NCI-H510A (cell line): ENCODE measurements at places on chromosomes 2 and 18.

- no peak for DNase-seq
Observed at GRCh38 chr2:241110607-241111439, 8.7 kb upstream of the MTERF4 start.

- DNase-seq = no peak
Observed at GRCh38 chr2:170973225-170973491, 44.1 kb downstream of the GORASP2 start.

- peak; percentile 0 for DNase-seq
Observed at GRCh38 chr18:41714872-41715271, 240.2 kb upstream of the PIK3C3 start.

DNA sequence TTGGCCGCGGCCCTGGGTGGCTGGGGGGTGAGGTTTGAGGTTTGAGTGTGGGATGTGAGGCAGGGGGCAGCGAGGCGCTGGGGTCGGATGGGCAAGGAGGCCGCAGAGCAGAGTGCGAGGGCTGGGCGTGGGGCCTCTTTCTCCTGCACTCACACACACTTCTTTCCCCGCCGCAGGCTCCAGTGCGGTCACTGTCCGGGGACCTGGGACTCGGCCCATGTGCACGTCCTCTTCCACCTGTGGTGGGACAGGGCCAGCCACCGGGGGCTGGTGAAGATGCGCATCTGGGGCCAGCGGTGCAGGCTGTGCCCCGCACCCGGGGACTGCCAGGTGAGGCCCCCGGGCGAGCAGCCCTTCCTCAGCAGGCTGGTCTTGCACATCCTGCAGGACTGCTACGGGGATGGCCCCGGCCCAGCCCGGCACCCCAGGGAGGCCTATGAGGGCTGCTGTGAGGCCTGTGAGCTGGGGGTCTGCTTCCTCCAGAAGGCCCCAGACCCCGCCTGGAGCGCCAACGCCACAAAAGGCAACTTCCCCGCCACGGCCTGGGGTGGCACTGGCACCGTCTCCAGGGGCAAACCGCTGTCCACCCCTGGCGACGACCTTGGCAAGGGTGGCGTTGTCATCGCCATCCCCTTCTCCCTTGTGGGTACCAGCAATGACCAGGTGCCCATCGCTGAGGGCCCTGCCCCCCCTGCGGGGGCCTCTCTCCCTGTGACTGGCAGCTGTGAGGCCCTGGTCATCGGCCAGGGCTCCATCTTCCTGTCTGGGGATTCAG is 2.2 kb downstream of the RTP5 start:
- DNase-seq = no peak

DNA sequence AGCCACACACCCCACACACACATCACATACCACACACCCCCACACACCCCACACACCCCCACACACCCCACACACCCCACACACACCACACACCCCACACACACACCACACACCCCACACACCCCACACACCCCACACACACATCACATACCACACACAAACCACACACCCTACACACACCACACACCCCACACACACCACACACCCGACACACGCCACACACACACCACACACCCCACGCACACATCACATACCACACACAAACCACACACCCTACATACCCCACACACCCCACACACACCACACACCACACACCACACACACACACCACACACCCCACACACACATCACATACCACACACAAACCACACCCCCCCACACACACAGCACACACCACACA is 22.4 kb downstream of the TWIST2 start:
- no peak for DNase-seq

DNA sequence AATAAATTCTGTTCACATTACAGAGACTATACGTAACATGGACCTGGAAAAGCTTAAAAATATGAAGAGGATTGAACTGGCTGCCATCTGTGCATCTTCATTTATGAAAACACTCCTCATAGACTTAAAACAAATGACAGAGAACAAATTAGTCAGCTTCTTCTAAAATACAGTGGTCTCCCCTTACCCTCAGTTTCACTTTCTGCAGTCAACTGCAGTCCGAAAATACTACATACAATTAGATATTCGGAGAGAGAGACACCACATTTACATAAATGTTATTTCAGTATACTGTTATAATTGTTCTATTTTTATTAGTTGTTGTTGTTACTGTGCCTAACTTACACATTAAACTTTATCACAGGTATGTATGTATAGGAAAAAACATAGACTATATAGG is 6.5 kb downstream of the RNF103 start:
- no peak for DNase-seq

- DNase-seq = peak; percentile 44
Observed at GRCh38 chr2:10355471-10356438, 53.1 kb downstream of the HPCAL1 start.

GRCh38 chr2:12435430-12436222 is 281.1 kb upstream of the TRIB2 start:
- DNase-seq = no peak

GRCh38 chr2:20326163-20326780 is 24.4 kb downstream of the PUM2 start:
- peak; percentile 4 for DNase-seq

DNA sequence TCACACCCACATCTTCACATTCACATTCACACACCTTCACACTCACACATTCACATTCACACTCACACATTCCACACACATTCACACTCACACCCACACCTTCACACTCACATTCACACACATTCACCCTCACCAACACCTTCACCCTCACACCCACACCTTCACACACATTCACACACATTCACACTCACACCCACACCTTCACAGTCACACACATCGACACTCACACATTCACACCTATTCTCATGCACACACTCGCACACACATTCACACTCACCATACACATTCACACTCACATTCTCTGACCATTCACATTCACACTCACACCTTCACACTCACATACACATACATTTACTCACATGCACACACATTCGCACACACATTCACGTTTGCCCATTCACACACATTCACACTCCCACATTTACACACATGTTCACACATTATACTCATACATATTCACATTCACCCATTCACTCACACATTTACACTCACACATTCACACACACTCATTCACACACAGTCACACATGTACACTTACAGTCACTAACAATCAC is 62.7 kb downstream of the BIN1 start:
- no peak for DNase-seq

DNA sequence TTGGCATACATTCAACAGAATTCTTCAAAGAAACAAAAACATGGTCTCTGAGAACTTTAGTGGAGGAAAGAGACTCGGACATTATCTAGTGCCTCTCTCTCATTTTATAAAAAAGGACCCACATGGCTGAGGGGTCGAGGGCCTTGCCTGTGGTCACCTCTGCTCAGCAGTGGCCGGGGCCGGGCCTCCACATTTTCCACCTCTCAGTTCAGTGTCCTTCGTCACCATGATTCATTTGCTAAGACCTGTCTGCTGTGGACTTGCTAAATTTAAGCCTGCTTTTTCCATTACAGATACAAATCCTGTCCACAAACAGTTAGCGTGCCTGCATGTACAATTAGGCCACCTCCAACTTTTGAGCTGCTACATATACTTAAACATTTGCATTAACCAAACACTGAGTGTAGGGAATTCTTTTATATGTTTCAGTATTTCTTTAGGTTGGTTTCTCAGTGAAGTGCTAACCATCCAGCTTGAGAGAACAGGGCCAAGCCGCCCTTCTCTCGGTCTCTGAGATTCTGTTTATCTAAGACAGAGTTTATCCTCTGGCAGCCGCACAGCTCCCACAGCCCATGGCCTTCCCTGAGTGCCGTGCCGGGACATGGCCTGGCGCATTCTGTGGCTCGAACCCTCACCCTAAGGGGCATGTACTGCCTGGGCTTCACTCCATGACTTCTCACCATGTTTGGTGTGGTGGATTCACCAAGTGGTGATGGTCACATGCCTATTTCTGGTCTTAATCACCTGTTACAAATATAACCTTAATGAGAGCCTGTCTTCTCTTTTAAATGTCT is 46.2 kb downstream of the COA5 start:
- DNase-seq = no peak

DNA sequence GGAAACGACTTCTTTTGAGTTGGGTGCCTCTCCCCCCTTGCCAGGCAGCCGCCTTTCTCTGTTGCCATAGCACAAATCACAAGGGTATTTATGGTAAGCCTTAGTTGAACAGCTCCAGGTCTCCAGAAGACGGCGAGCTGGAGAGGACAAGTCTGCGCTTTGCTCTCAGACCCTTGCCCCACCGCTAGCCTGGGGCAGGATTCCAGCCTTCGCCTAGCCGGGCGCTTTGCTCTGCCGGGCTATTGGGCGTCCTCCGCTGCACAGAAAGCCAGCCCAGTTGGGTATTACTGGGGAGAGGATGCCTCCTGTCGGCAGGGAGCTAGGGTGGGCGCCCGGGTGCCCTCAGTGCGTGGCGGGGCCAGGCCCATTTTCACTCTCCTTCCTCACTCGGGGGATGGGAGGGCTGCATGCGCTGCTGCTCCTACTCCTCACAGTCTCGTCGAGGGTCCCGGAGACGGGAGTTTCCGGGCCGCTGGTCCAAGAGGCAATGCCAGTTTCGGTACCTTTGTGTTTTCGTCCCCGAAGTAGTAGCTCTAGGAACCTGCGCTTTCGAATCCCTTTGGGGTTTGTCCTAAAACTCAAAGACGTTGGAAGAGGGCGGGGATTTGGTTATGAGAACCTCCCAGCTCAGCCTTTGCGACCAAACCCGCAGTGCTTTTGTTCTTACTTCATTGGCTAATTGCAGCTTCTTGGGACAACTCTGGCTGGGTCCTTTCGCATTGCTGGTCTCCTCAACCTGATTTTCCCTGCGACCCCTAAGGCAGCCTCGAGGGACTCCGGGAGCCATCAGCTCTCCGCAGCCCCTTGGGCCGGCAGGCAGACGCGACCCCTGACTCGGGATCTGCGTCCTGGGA is 3.6 kb upstream of the DLX2 start:
- DNase-seq = peak; percentile 27

GRCh38 chr2:225002656-225003045 is 39.6 kb downstream of the DOCK10 start:
- no peak for DNase-seq

DNA sequence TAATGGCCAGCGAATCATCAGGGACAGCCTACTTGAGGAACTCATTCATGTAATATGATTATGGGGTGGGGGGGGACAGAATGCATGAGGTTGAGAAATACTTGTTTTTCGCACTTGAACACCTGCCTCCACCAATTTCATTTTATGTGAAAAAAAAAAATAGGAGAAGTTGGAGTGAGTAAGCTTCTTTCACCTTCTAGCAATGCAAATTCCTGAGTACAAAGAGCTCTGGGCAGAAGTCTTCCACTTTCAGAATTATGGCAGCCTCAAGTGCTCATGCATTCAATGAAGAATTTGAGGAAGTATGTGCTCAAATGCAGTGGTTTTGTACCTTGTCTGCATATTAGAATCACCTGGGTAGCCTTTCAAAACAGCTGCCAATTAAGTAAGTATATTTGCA is 40.1 kb upstream of the GPD2 start:
- DNase-seq = no peak

DNA sequence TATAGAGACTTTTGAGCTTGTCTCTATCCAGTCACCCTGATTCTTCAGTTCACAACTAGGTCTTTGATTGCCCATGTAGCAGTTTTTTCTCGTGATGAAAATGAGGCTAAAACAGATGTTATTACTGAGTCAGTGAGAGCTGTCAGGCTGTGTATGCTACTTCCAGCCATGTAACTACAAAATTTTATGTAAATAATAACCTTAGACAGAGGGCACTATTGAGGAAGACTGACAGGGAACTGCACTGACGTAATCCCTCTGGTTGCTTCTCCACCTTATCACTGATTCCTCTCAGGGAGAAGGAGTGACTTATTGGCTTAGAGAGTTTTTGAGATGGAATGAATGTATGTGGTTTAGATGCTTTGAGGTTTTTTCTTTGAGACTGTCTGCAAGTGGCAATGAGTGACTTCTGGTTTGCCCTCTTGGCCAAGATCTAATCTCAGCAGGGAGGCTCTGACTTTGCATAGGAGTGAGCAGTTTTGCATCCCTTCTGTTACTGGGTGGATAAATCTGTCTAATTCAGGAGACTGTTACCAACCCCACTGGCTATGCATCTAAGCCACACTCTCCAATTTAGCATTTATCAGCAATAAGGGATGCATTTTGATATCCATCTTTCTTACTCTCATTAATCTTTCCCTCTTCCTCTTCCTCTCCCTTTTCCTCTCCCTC is 555.2 kb upstream of the FANCL start:
- DNase-seq = no peak

GRCh38 chr2:25617948-25618646 is 55.3 kb downstream of the DTNB start:
- no peak for DNase-seq

GRCh38 chr2:119232666-119232993 is 9.0 kb downstream of the STEAP3 start:
- DNase-seq = no peak

- DNase-seq = no peak
Observed at GRCh38 chr18:36582988-36583745, 245.6 kb downstream of the TPGS2 start.

- no peak for DNase-seq
Observed at GRCh38 chr2:178899656-178900055, 92.4 kb upstream of the TTN start.

DNA sequence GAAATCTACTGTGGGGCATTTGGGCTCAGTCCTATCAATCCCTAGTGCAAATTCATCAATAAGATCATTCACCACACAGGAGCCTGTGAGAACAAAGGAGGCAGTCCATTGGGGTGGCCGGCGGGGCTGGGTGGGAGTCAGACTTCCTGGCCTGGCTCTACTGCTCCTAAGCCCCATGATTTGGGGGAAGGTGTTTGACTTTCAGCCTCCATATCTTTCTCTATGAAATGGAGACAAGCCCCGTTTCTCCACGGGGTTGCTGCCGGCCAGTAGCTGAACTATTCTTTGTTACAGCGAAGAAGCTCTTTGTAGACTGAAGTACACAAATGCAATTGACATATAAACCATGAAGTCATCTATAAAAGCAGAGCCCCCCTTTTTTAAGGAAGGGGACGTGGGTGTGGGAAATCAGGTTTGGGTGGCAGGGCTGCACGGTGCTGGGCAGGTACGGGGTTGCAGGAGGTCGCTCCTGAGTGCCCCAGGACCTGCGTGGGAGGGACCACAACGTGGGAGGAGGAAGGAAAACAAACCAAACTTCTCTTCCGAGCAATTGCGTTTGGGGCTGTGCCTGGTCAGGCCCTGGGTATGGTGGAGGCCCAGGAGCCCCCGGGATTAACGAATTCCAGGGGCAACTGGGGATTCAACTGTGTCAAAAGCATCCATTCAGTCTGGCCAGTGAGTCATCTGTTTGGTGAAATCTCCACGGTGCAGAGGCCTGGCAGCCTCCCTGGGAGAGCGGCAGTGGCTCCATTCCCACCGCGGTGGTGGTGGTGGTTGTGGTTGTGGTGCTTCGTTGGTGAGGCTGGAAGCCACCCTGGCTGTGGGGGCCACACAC is 18.2 kb downstream of the FBLN7 start:
- no peak for DNase-seq

- DNase-seq = no peak
Observed at GRCh38 chr2:190683802-190684201, 34.9 kb downstream of the NAB1 start.

GRCh38 chr2:130870779-130871178 is 34.1 kb downstream of the ARHGEF4 start:
- DNase-seq = no peak

DNA sequence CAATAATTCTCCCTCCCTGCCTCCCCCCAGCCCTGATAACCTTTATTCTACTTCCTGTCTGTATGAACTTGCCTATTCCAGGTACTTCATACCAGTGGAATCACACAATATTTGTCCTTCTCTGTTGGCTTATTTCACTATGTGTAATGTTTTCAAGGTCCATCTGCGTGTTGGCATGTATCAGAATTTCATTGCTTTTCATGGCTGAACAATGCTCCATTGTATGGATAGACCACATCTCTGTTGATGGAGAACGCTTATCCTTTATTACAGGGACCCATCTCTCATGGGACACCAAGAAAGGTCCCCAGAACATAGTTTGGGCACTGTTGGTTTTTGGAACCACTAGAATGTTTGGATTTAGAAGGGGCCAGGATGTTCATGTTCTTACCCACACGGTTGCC is 40.2 kb downstream of the ATOH8 start:
- DNase-seq = no peak
